ENCODE measurements at places on chromosomes 1 and 21. TPM values are rescaled to one million over a fixed set of nuclear protein-coding genes. Genes with fewer than 3 reads are reported as not detected.

The FYB2 gene
- total RNA-seq: not detected

The FCRLA gene
- 0.21 TPM for total RNA-seq

The PTTG1IP gene
- total RNA-seq: 122 TPM

The LDLRAD1 gene
- total RNA-seq: 0.42 TPM

The CHI3L2 gene
- not detected for total RNA-seq

The SNAP47 gene
- total RNA-seq: 44.9 TPM

The MYOG gene
- total RNA-seq: not detected

The EXTL1 gene
- total RNA-seq: not detected

The NLRP3 gene
- total RNA-seq: not detected

The ADCY10 gene
- total RNA-seq: not detected

The EPHB2 gene
- 31.2 TPM for total RNA-seq

The FCGR3A gene
- not detected for total RNA-seq

The TEDDM1 gene
- not detected for total RNA-seq

The LINGO4 gene
- not detected for total RNA-seq

The MATN1 gene
- not detected for total RNA-seq

The TDRD10 gene
- not detected for total RNA-seq

The OR2L2 gene
- not detected for total RNA-seq

The CFHR1 gene
- not detected for total RNA-seq

The BCAR3 gene
- 95.4 TPM for total RNA-seq

The PBX1 gene
- 4.6 TPM for total RNA-seq

The FNDC7 gene
- total RNA-seq: not detected

The FAM151A gene
- total RNA-seq: not detected

The LRRC39 gene
- total RNA-seq: not detected

The OSBPL9 gene
- total RNA-seq: 65.2 TPM

The CD1D gene
- 2.0 TPM for total RNA-seq

The RPS27 gene
- total RNA-seq: 2,325 TPM

The AK5 gene
- 2.3 TPM for total RNA-seq

The ZNF678 gene
- total RNA-seq: 3.9 TPM

The TAS1R1 gene
- not detected for total RNA-seq

The TNFRSF4 gene
- total RNA-seq: not detected

The LYPD8 gene
- not detected for total RNA-seq

The EFNA3 gene
- total RNA-seq: 20.9 TPM

The C2CD2 gene
- 8.5 TPM for total RNA-seq

The FNBP1L gene
- 18.9 TPM for total RNA-seq

The LCE1C gene
- not detected for total RNA-seq

The LCE1D gene
- not detected for total RNA-seq

The CASZ1 gene
- total RNA-seq: 36.1 TPM

The PUM1 gene
- total RNA-seq: 55.6 TPM

The GGPS1 gene
- 18.8 TPM for total RNA-seq

The CDC42BPA gene
- total RNA-seq: 6.9 TPM

The ASCL5 gene
- total RNA-seq: not detected

The WNT3A gene
- 0.14 TPM for total RNA-seq

The C1orf210 gene
- 3.9 TPM for total RNA-seq

The RIT1 gene
- 30.2 TPM for total RNA-seq

The LRRN2 gene
- not detected for total RNA-seq

The S100A3 gene
- 9.0 TPM for total RNA-seq

The PYHIN1 gene
- not detected for total RNA-seq

The KLHDC7A gene
- total RNA-seq: 0.05 TPM

The KRTAP19-3 gene
- total RNA-seq: not detected

The FMO5 gene
- total RNA-seq: 2.7 TPM

The ZSCAN20 gene
- total RNA-seq: 3.1 TPM

The TLCD4 gene
- total RNA-seq: 0.14 TPM

The CYP4A11 gene
- total RNA-seq: not detected

The FNDC5 gene
- total RNA-seq: not detected
